Kidney epithelial cell (primary cell): ENCODE measurements at places on chromosomes 7 and 10.
A peak's percentile ranks its signal among the peaks of the same experiment; 100 is the strongest.

DNA sequence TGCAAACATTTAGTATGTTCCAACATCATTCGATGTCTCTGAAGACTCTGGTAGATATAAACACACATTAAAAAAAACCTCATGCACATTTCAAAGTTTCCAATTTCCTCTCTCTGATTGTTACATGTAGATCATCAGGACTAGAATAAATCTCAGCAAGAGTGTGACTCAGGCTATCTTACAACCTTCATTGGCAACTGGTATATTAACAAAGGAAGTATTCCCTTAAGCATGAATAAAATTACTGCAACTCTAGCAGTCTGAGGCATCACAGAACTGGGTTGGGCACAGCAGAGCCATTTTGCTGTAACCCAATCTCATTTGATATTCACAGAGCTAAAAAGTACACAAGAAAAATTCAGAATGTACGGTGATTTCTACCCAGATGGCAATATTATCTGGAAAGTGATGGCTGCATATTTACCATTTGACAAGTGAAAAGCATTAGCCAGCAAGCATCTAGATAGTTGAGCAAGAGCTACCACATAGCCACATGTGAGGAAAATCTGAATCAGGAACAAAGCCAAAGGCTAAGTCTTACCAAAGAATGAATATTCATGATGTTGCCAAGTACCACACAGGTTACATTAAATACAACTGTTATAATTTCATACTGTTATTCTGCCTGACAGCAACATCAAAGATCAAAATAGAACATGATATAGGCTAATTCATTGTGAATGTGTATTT, 232.2 kb downstream of the CRPPA start:
- no peak for DNase-seq

DNA sequence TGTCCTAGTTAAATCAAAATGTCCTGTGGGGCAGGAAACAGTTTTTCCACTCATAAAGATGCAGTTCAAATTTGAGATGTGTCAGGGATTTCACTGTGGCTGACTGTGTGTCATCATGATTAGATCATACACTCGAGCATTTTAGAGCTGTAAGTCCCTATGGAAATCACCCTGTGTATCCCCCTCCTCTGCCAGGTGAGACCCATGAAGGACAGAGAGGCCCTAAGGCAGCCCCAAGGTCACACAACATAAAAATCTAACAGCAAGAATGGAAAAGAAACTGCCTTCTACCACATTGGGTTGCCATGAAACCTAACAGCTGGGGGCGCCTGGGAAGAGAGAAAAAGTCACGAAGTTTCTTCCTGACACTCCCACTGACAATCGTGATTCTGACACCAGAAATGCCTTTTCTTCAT, 135.8 kb downstream of the KCNMA1 start:
- no peak for DNase-seq

DNA sequence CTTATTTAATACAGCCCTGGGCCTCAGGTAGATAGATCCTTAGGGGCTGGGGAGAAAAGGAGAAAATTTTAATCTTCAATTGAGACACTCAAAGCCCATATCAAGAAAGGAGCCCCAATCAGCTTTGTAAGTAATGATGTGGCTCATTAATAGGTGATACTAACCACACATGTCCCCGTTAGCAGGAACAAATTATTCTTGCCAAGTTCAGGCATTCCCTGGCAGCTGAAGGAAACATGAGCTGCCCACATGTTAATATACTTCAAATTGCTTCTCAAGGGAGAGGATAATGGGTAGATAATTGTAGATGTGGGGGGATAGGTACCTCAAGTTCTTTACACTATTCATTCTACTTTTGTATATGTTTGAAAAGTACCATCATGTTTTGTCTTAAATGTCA, 14.5 kb downstream of the IFIT5 start:
- no peak for DNase-seq

- DNase-seq, result no peak
These were observed 15.0 kb downstream of the C10orf53 start for GRCh38 chr10:49694466-49694865.

- no peak for DNase-seq
These were observed 390.3 kb upstream of the MBL2 start for GRCh38 chr10:53162856-53163255.

- DNase-seq, result no peak
These were observed 37.1 kb downstream of the COL26A1 start for GRCh38 chr7:101399759-101400158.

- no peak for DNase-seq
These were observed 1.6 kb upstream of the MYPN start for GRCh38 chr10:68107651-68108050.

- no peak for DNase-seq
These were observed 137.1 kb downstream of the SLC25A13 start for GRCh38 chr7:96184783-96185182.

DNA sequence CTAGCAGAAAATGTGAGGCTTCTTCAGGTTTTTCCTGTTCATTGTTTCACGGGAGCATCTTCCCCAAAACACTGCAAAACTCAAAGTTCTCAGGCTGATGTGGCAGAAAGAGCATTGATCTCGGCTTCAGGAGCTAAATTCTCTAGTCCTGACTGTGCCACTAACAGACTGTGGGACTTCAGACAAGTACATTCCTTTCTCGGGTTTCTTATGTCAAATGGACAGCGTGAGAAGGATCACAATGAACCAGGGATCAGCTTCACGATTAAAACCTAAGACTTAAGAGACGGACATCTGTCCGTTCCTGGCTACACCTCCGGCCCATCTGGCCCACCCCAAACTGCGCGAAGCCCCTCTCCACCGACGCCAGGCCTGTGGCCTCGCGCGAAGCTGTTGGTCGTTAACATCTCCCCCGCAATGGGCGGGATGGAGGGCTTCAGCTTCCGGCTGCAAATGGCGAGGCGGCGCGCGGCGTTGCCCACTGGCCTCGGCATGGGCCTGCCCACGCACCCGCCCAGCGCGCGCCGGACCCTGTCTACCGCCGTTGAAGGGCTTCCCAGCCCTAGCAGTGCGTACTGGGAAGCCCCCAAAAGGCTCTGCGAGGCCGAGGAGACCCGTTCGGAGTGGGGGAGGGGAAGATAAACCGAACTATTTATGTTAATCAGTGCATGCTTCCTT, 549 bp upstream of the DDX50 start:
- DNase-seq, result peak; percentile 14

DNA sequence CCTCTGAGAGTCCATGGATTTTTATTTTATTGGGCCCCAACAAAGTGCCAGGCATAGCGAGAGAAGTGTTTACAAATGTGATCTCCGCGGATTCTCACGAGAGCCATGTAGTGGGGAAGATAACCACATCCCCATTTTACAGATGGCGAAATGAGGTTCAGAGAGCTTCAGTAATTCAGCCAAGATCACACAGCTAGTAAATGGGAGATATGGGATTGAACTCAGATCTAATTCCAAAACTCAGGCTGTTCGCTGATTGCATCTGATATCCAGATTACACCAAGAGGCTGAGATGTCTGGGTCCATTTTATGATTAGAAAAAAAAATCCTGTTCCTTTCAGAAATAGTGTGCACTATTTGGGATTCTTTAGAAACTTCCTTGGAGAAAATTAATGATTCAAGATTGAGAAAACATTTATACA, 1.3 kb downstream of the FAS start:
- DNase-seq, result no peak

DNA sequence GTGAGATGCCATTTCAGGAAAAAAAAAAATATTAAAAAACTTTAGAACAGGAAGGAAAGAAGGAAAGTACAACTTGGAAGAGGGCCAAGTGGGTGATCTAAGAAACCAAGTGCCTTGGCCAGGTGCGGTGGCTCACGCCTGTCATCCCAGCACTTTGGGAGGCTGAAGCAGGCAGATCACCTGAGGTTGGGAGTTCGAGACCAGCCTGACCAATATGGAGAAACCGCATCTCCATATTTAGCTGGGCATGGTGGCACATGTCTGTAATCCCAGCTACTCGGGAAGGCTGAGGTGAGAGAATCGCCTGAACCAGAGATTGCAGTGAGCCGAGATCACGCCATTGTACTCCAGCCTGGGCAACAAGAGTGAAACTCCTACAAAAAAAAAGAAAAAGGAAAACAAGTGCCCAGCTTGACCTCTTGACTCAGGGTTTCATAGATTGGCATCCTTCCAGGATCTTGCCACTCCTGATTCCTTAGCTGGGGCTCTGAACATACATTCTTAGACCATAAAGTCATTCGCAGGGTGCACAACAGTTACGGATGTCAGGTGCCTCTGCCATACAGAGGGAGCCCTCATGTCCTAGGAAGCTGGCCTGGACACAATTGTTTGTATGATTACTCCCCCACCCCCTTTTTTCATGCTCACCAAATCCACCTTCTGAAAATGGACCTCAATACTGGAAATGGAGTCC, 2.1 kb upstream of the GUSB start:
- peak; percentile 53 for DNase-seq

DNA sequence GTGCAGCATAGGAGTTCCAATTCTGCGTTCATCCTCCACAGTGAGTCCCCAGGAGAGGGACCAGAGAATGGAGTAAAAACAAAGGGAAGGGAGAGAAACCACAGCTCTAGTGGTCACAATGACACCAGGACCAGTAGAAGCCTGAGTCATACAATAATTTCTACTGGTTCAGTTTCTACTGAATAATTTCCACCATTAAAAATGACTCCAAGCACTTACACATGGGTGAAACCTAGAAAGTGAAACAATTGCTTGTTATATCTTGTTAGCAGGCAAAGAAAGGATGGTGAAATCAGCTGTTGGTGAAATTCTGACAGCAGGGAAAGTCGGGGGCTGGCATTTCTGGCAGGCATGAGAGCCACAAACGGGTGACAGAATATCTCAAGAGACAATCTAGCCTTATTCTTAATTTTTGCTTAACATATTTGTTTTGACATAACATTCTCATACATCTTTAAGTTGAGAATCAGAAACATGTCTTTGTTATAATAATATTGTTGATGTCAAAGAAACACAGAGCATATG, 1065.8 kb upstream of the C7orf33 start:
- no peak for DNase-seq

- DNase-seq, result no peak
These were observed 145.7 kb upstream of the RHEB start for GRCh38 chr7:151665368-151665767.

DNA sequence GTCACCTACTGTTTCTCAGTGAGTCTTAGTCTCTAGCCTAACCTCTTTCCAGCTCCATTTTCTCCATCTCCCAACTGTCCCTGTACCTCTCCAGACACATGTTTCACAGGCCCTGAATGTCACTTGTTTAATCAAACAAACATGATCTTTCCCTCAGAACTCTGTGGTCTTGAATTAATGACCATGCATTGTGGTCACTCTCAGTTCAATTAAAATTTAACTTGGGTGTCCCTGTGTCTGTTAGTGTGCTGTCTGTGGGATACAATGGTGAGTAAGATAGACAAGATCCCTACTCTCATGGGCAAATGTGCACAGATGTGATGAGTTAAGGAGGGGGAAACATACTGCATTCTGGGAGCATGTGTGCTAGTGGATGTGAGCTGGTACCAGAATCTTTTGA, 65.0 kb downstream of the RBM33 start:
- DNase-seq, result peak; percentile 45

- DNase-seq, result no peak
These were observed 12.4 kb upstream of the OPTN start for GRCh38 chr10:13087601-13087985.

GRCh38 chr7:70193514-70193913, 595.2 kb downstream of the AUTS2 start:
- no peak for DNase-seq

- DNase-seq, result no peak
These were observed 58.7 kb upstream of the PRPS1L1 start for GRCh38 chr7:18086165-18087025.

DNA sequence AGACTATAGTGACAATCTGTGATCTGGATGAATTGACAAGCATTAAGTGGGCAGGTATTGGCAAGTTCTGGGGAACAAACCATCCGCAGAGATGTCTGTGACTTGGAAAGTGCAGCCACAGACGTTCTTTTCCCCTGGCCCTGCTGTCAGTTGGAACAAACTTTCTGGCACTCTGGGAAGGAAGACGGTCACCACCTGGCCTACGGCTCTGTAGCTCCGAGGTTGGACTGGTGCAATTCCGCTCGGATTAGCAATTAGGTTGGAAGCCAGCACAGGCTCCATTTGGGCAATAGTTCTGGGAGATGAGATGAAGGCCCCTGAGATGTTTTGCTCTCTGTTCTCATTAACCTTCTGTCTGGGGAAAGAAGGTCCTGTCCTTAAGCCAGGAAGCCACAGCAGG, 437.5 kb downstream of the CALN1 start:
- no peak for DNase-seq

- no peak for DNase-seq
These were observed 108.4 kb upstream of the ZWINT start for GRCh38 chr10:56469482-56469881.

DNA sequence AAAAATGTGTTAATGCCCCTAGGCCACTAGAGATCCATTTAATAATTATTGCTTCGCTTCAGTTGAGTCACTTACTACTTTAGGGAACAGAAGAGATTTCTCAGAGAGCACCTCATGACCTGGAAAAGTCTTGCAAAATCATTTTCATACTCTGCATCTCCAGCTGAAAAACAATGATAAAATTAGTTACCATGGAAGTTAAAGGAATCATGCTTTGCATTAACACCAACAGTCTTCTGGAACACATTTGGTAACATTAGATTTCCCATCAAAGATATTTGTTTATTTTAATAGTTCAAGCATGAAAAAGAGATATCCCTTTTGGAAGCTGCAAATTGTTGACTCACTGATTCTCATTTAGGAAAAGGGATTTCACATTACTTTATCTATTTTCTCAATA, 1.8 kb upstream of the STEAP2 start:
- DNase-seq, result no peak

- no peak for DNase-seq
These were observed 92.5 kb upstream of the NPVF start for GRCh38 chr7:25320791-25321190.
